D721Med (cell line): ENCODE measurements at places on chromosomes 2 and 18.

DNA sequence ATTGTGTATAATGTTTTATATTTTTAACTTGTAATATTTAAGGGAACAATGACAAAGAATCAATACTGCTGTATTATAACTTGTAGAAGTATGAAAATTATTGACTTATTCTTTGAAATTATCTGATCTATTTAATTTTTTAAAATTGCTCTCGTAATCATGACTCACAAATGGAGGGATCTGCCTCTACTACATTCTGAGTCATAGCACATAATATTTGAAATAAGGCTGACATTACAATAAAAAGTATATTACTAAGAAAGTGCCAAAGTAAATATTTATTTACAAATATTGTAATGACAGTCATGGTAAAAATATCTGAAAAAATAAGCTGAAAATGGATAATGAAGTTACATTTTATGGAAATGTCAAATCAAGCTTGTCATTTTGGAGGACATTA lies 1144.6 kb upstream of the CDH2 start:
- no peak for DNase-seq

GRCh38 chr2:179853108-179853507 lies 8.3 kb downstream of the ZNF385B start:
- no peak for DNase-seq

- DNase-seq: no peak
Observed at GRCh38 chr18:46627136-46627535, 29.9 kb downstream of the LOXHD1 start.

DNA sequence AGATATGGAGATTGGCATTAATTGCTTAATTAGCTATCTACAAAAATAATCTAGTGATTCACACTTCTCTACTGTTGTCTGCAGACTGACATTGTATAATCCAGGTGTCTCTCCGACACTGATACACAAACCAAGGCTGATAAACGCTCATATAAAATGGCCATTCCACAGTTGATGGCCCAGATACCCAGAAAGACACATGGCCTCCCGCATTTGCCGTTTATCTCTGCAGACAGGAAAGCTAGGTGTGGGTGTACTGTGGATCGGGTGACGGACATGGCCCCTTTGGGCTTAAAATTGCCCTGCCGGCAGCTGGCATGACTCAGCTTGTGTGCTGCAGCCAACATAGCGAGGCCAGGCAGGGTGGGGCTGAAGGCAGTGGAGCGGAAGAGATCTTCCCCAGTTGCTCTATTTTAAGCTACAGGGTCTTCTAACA lies 18.5 kb downstream of the PMAIP1 start:
- DNase-seq: no peak
